Epithelial cell of umbilical artery (primary cell): ENCODE measurements at places on chromosomes 5 and 9. TPM values are rescaled to one million over a fixed set of nuclear protein-coding genes. Genes with fewer than 3 reads are reported as not detected.

The PCDHGA3 gene
- 0.15 and 0.32 TPM in 2 replicates for total RNA-seq

The PTPN3 gene
- total RNA-seq, result under 0.01 TPM in 1 of 2 replicates, not detected in the other

The C5 gene
- total RNA-seq, result 2.3 TPM in 2 replicates

The SOX30 gene
- total RNA-seq, result not detected in 2 replicates

The SV2C gene
- under 0.01 TPM in 1 of 2 replicates, not detected in the other for total RNA-seq

The PCDHGA6 gene
- total RNA-seq, result 0.76 and 0.97 TPM in 2 replicates

The CTSL gene
- 105 and 186 TPM in 2 replicates for total RNA-seq

The ZNF366 gene
- 0.97 and 2.6 TPM in 2 replicates for total RNA-seq

The PCDHGC3 gene
- total RNA-seq, result 6.5 and 7.8 TPM in 2 replicates

The PFN3 gene
- not detected in 2 replicates for total RNA-seq

The PLPPR1 gene
- 1.9 and 2.3 TPM in 2 replicates for total RNA-seq

The DPM2 gene
- total RNA-seq, result 5.9 and 8.8 TPM in 2 replicates

The TBC1D9B gene
- total RNA-seq, result 40.4 and 41.9 TPM in 2 replicates

The CREBRF gene
- 3.9 and 12.2 TPM in 2 replicates for total RNA-seq

The GPR151 gene
- not detected in 2 replicates for total RNA-seq

The P4HA2 gene
- 88.3 and 90.0 TPM in 2 replicates for total RNA-seq

The EGFLAM gene
- 1.9 and 9.3 TPM in 2 replicates for total RNA-seq

The SLC6A7 gene
- total RNA-seq, result not detected in 2 replicates

The TXNDC8 gene
- total RNA-seq, result not detected in 2 replicates

The GPR150 gene
- total RNA-seq, result 0.30 and 0.32 TPM in 2 replicates

The SCGB3A2 gene
- not detected in 2 replicates for total RNA-seq
